Heart right ventricle (tissue), 16 donors: ENCODE measurements at places on chromosomes 11 and 22. TPM values are rescaled to one million over a fixed set of nuclear protein-coding genes. Genes with fewer than 3 reads are reported as not detected.

DNA sequence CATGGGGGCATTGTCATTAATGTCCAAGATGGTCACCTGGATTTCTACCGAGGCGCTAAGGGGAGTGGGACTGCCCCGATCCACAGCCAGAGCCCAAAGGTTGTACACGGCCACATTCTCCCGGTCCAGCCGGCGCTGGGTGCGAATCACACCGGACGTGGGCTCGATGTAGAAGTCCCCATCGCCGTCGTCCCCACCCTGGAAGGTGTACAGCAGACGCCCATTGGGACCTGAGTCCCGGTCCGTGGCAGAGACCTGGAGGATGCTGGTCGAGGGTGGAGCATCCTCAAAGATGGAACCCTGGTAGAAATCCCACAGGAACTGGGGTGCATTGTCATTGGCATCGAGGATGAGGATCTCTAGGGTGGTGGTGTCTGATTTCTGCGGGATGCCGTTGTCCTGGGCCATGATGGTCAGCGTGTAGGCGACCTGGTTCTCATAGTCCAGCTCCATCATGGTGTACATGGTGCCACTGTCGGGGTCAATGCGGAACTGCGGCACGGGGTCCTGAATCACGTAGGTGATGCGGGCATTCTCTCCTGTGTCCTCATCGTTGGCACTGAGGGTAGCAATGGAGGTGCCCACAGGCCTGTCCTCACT lies 3.1 kb downstream of the CELSR1 start:
- H3K36me3 ChIP-seq, result no peaks in the 10 kb centered on the region
- peaks cover 30% of the 10 kb centered on the region for H3K27me3 ChIP-seq
- H3K4me3 ChIP-seq, result no peak overlapping the region
- no peak overlapping the region for H3K27ac ChIP-seq

DNA sequence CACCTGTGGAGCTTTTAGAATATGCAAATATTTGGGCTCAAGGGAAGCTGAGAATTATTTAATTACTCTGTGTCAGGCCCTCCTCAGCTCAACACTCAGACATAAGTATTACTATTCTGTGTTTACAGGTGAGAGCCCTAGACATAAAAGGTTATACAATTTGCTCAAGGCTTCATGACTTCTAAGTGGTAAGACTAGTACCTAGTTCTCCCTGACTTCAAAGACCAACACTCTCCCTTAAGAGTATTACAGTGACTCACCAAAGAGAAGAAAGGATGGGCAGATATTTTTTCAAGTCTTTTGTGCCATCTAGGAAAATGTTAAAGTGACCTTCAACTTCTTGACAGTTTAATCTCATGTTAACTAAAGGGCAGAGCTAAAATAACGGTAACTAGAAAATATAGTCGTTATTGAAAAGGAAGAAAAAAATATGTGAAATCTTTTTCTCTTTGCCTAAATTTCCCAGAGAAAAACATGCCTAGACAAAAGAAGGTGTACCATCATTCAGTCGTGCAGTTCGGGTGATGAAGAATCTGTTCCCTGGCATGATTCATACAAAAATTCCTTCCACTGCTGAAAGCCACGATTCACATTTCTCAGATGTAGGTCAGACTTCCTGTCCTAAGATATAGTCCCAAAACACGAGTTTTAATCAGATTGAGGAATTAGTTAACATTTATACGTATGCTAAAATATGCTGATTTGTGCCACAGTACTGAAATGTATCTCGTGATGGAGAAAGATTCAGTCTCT lies 849.1 kb upstream of the API5 start:
- no peaks in the 10 kb centered on the region for H3K27me3 ChIP-seq
- no peak overlapping the region for H3K4me3 ChIP-seq
- H3K36me3 ChIP-seq, result no peaks in the 10 kb centered on the region
- no peak for DNase-seq
- no peaks in the 10 kb centered on the region for H3K4me1 ChIP-seq

GRCh38 chr11:69902337-69902736 lies 83.1 kb upstream of the FGF3 start:
- no peaks in the 10 kb centered on the region for H3K36me3 ChIP-seq
- H3K27ac ChIP-seq, result no peak overlapping the region
- no peak for DNase-seq
- no peak overlapping the region for H3K4me3 ChIP-seq
- H3K4me1 ChIP-seq, result peaks cover 8% of the 10 kb centered on the region

DNA sequence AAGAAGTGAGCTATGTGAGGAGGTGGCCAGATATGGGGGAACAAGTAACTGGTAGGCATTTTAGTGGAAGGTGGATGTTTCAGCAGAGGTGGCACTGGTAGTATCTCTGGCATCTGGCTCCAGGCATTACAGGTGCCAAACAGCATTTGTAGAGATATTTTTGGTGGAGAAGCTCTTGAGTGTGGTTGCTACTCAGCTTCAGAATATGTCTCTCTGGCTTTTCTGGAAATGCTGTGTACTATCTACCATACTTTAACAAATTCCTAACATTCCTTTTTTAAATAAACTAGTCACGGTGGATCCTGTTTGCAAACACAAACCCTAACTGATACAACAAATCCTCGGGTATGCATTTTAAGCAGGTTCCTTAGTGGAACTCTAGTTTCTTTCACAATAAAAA lies 128.0 kb downstream of the BARX2 start:
- no peak overlapping the region for H3K27ac ChIP-seq
- no peak overlapping the region for H3K4me3 ChIP-seq
- H3K4me1 ChIP-seq, result no peaks in the 10 kb centered on the region

DNA sequence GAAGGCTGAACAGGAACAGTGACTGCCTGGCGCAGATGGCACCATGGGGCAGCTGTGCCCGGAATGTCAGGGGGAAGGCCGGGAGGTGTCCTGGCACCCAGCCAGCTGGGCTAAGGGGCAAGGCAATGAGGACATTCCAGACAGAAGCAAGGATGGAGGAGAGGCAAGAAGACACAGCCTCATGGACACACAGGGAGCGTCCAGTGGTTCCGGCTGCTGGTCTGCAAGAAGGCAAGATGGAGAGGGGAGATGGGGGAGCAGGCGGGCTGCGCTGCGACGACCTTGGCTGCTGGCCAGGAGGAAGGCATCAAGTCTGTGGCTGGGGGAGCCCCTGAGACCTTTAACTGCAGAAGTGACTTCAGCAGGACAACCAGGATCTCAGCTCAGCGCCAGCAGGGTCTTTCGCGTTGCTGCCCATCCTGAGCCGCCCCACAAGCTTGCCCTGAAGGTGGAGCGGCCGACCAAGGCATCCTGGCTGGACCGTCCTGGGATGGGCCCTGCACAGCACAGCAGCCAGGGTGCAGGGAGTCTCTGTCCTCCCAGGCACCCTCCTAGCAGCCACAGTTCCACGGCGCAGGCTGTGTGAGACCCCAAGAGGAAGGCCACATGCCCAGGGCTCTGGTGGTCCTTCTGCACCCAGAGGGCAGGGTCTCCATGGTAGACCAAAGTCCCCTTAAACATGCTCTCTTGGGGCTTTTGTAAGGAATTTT lies 531.7 kb downstream of the BRD1 start:
- H3K27me3 ChIP-seq, result no peaks in the 10 kb centered on the region
- H3K4me3 ChIP-seq, result no peak overlapping the region
- no peak for DNase-seq
- H3K36me3 ChIP-seq, result no peaks in the 10 kb centered on the region
- H3K27ac ChIP-seq, result no peak overlapping the region
- H3K4me1 ChIP-seq, result no peaks in the 10 kb centered on the region

DNA sequence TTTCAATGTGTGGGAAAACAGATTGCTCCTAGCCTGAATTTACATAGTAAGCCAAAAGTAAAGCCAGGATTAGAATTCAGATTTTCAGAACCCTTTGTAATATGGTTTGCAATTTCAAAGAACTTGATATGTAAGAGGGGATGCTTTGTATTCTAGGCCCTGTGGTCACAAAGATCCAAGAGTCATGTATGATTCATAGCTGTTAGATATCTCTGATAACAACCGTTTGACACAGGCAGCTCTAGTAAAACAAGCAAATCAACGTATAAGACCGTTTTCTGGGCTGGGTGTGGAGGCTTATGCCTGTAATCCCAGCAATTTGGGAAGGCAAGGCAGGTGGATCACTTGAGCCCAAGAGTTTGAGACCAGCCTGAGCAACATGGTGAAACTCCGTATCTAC lies 79.6 kb downstream of the EMSY start:
- H3K27ac ChIP-seq, result no peak overlapping the region
- H3K27me3 ChIP-seq, result no peaks in the 10 kb centered on the region
- H3K4me1 ChIP-seq, result peaks cover 7% of the 10 kb centered on the region
- H3K36me3 ChIP-seq, result peaks cover 58% of the 10 kb centered on the region
- DNase-seq, result no peak
- H3K4me3 ChIP-seq, result no peak overlapping the region

- peaks cover 18% of the 10 kb centered on the region for H3K4me1 ChIP-seq
- no peak overlapping the region for H3K27ac ChIP-seq
- DNase-seq, result no peak
- no peak overlapping the region for H3K4me3 ChIP-seq
- H3K27me3 ChIP-seq, result no peaks in the 10 kb centered on the region
- peaks cover 99% of the 10 kb centered on the region for H3K36me3 ChIP-seq
Observed at GRCh38 chr11:118903204-118904015, 19.7 kb downstream of the CXCR5 start.

DNA sequence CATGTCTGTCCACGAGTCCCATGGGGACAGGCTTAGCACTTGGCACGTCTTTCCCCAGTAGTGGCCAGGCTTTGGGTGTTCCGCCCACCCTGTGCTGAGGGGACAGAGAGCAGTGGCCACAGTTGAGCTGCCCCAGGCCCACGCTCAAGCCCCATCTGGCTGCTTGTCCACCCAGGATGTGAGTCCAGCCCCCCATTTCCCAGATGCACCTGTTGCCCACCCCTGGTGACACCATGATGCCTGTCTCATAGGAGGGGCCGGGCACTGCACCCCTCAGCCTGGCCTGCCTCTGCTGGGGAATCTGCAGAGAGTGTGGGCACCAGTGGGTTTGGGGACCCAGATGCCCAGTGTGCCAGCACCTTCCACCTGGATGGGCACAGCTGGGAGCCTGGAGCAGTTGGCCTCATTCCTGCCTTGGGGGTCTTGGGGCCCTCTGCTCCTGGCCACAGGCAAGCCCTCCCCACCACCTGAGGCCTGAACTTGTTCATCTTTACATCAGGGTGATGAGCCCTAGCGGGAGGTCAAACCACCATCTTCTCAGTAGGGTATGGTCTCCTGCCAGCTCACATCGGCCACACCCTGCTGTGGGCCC lies 5.7 kb downstream of the SIGIRR start:
- H3K27ac ChIP-seq, result no peak overlapping the region
- H3K4me1 ChIP-seq, result peaks cover 32% of the 10 kb centered on the region
- H3K27me3 ChIP-seq, result no peaks in the 10 kb centered on the region
- H3K36me3 ChIP-seq, result no peaks in the 10 kb centered on the region
- H3K4me3 ChIP-seq, result no peak overlapping the region

GRCh38 chr22:45771057-45771456 lies 99.4 kb downstream of the ATXN10 start:
- no peaks in the 10 kb centered on the region for H3K36me3 ChIP-seq
- no peaks in the 10 kb centered on the region for H3K4me1 ChIP-seq
- H3K4me3 ChIP-seq, result no peak overlapping the region

DNA sequence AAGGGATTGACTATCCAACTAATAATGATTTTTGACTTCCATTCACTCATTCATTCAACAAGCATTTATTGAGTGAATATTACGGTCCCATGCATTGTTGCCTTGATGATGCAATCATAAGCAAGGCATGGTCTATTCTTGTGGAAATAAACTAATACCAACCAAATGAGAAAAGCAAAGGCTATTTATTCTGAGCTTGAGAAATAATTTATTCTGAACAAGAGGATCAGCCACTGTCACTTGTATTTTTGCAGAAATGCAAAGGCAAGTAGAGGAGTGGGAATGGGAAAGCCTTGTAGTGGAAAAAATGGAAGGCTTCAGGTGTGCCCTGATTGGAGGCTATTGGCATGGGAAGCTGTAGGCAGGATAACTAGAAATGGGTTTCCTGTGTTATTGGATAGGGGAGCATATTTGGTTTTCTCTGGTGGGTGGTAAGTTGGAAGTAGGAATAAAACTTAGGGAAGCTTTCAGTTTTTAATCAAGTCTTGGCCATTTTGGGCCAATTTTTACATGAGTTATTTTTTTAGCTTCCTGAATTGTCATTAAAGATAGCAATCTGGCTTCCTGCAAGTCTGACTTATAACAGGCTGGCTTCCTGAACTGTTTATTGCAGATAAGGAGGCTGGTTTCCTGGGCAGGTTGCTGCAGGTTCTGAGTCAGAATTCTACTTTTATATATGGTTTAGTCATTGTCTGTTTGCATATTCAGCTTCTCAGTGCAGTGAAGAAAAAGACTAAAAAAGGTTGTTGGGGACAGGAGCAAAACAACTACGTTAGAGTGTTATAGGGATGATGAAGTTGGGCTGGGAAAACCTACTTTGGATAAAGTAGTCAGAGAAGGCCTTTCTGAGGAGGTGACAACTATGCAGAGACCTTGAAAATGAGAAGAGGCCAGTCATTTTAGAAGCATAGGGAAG lies 106.7 kb downstream of the APIP start:
- no peaks in the 10 kb centered on the region for H3K4me1 ChIP-seq
- H3K4me3 ChIP-seq, result no peak overlapping the region

Gene WBP2NL
- total RNA-seq, result not detected

Gene GPR83
- not detected for total RNA-seq
